ENCODE measurements at places on chromosomes 4 and X. TPM values are rescaled to one million over a fixed set of nuclear protein-coding genes. Genes with fewer than 3 reads are reported as not detected.

DNA sequence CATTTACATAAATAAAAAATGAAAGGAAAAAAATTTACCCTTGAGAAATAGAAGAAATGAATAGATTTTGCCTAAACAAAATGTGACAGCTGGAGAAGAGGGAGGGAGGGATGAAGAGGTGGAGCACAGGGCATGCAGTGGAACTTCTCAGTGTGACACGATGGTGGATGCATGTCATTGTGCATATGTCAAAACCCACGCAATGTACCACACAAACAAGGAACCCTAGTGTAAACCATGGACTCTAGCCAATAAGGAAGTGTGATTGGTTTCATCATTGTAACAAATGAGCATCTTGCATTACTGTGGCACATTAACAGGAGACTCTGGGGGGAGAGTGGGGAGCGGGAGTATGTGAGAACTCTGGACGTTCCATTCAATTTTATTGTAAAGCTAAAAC, 58.6 kb downstream of the GATB start:
- no peak for DNase-seq

DNA sequence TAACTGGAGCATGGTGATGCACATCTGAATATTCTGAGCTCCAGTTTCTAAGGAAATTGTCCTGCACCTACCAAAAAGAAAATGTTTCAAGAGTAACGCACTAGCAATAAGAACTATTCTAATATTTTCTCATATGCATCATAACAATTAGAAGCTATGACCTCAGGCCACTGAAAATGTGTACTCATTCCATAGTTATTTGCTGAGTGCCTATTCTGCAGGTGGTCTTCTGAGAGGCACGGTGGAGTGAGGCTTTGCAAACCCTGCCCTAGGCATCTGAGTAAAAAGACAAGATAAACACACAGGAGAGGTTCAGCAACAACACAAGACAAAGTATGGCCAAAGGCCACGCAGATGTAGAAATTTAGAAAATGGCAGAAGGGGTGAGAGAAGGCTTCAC, 23.7 kb downstream of the SLC10A6 start:
- no peak for DNase-seq

The HDX gene
- total RNA-seq = 9.6 TPM

DNA sequence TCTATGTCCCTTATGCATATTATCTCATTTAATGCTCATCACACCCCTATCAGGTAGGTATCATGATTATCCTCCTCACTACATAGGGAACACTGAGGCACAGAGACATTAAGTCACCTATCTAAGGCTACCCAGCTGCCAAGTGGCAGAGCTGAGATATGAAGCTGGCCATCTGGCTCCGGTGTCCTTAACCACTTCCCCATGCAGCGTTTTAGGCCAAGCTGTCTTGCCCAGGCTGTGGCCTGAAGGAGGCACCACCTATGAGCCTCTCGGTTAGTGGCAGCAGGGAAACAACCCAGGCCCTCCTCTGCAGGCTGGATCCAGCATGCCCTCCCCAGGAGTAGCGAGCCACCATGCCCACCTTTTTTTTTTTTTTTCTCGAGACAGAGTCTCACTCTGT, 16.3 kb downstream of the PJA1 start:
- DNase-seq = no peak

The CFAP99 gene
- total RNA-seq = not detected
